ENCODE measurements at places on chromosomes 5 and 9.

- no peak for DNase-seq
These were observed 46.8 kb downstream of the APTX start for GRCh38 chr9:32954642-32955041.

- no peak for DNase-seq
These were observed 35.3 kb downstream of the CPEB4 start for GRCh38 chr5:173923218-173924095.

DNA sequence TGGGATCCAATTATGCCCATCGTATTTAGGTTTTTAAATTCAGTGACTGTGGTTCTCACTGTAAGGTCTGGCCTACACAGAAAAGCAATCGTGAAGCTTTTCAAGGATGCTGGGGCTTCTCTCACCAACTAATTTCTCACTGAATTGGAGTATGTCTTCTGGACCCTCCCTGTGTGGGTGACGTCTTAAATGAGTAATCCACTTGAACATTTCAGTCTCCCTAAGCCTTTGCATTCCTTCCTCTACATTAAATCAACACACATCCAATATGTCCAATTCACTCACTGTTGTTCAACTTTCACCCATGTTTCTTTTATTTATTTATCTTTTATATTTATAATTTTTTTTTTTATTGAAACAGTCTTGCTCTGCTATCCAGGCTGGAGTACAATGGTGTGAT, 12.5 kb upstream of the BTF3 start:
- no peak for DNase-seq

DNA sequence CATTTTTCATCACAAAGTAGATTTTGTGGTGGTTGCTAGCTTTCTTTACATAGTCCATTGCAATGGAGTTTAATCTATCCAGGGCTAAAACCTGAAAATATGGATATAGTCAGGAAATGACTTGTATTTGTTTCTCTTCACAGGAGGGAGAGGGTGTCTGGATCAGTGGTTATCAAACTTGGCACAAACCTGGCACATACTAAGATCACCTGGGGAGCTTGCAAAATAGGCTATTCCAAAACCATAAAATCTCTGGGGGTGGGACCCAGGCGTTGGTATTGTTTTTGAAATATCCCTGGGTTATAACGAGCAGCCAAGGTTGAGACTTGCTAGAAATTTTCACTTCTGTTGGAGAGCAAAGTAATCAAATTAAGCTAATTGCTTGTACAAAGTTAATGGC, 179.9 kb downstream of the PCSK1 start:
- DNase-seq = no peak

DNA sequence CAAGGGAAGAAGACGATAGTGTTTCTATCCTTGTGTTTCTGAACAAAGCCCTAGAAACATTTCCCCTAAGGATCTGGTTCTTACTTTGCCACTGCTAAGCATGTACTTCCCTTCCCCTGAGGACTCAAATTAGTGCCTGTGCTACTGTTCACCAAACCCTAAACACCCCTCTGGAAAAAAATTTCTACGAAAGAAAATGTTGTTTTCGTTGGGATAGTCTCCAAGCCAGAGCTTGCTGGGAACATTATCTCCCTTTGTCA, 294.6 kb downstream of the BNC2 start:
- DNase-seq = no peak

DNA sequence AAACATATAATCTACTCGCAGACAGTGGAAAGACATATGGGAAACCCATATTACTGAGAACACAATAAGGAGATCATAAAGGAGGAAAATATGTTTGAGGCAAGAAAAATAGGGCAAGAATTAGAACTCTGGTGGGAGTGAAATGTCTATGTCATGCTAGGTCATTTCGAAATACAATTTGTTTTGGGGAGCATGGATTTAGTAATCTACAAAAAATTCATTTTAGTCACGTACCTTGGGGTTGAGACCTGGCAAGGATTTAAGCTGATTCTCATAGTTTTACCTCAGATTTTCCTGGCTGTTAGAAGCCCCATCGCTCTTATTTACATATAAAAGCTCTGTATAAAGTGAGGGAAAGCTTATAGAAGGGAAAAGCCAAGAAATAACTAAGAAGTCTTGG, 11.5 kb upstream of the CSNK1G3 start:
- DNase-seq = no peak

DNA sequence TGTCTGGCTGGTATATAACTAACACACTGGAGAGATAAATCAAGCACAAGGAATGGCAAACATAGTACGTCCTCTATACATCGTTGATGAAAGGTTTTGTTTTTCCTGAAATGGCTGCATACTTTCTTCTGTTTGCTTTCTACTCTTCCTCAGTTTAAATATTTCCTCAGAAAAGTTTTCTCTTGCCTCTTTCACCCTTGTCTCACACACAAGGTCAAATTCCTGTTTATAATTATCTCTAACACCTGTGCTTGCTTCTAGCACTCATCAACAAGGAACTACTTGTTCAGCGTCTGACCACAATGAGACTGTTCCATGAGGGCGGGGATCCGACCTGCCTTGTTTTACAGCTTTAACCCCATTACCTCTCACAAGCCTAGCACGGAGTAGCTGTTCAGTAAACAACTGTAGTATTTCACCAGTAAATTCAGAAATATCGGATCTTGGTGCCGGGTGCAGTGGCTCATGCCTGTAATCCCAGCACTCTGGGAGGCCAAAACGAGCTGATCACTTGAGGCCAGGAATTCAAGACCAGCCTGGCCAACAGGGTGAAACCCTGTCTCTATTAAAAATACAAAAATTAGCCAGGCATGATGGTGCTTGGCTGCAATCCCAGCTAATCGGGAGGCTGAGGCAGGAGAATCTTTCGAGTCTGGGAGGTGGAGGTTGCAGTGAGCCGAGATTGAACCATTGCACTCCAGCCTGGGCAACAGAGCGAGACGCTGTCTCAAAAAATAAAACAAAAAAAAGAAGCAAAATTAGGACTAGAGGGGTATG, 37.0 kb downstream of the NR6A1 start:
- no peak for DNase-seq

DNA sequence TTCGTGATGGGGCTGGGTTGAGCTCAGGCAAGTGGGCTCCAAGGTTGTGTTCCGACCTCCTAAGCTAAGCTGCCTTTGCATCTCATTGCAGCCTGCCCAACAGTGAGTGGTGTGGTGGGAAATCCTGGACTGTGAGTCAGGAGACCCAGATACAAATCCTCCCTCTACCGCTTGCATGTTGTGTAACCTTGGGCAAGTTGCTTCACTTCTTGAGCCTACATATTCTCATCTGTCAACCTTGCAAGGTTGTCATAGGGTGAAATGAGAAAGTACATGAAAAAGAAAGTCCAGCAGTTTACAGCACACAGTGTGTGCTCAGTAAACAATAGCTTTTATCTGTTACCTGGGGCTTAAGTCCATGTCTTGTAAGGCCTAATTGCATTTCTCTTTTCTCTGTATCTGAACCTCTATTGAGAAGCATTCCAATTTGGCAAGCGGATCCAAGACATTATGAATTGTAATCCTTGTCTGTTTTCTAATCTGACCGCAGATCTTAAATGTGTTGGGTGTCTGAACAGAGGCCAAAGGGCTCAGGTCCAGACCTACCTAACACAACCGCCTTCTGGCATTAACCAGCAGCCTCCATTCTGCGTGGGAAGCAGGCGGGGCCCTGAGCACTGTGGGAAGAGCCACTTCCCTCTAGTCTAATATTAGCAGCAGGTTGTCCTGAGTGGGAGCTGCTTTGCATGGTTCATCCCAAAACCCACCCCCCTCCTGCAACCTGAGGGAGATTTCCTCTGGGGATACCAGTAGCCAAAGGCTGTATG, 1.8 kb upstream of the GALNT12 start:
- no peak for DNase-seq

- DNase-seq = no peak
These were observed 114.5 kb upstream of the RAPGEF1 start for GRCh38 chr9:131854334-131854733.

- DNase-seq = no peak
These were observed 97.9 kb downstream of the FSTL4 start for GRCh38 chr5:133514456-133514855.

- no peak for DNase-seq
These were observed 37.5 kb downstream of the NAA35 start for GRCh38 chr9:85978496-85978895.

DNA sequence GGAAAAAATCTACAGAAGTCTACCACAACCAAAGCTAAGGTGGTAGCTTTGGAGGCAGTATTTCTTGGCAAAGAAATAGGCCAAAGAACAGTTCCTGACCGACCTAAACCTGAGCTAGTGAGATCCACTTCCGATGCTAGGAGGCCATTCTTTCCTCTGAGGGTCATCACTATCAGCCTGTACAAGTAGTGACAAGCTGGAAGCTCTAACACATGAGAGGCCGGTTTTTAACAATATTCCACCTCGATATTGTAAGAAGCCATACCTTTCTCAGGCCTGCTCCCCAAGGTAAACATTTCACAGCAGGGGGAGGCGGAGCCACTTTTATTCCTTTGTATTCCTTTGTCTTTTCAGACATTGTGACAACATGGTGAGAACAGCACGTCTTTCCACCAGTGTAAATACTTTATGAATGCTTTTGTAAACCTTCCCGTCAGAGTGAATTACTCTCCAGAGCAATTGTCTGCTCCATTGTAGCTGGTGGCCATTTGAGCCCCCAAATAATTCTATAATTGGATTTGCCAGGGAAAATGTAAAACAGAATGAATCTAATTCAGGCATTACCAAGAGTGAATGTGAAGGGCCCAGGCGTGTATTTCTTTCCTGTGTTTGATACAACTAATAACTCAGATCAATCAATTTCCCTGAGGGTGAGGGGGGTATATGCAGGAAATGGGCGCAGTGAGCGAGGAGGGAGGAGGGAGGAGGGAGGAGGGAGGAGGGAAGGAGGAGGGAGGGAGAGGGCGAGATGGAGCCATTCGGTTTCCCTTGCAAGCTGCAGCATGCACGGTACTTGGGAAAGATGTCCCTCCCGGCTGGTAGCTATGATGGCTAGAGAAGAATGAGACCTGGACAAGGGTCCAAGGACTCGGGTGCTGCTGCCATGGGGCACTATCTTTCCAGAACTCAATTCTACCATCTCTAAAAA, 166.6 kb downstream of the CDK5RAP2 start:
- DNase-seq = no peak

GRCh38 chr5:133254803-133255202, 203.0 kb downstream of the HSPA4 start:
- no peak for DNase-seq

GRCh38 chr9:78858266-78858665, 561.3 kb downstream of the PSAT1 start:
- DNase-seq = no peak

DNA sequence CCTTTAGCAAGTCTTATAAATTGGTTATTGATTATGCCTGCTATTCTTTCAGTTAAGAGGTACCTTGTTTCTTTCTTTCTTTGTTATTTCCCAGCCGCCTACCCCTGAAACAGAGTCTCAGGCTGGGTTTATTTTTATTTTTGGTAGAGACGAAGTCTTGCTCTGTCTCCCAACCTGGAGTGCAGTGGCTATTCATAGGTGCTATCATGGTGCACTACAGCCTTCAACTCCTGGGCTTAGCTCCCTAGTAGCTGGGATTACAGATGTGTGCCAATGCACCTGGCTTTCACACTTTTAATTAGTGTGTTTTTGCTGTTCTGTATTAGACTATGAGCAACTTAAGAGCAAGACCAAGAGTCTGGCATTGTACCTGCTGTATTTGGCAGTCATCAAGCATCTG, 14.2 kb downstream of the MAML1 start:
- DNase-seq = no peak

DNA sequence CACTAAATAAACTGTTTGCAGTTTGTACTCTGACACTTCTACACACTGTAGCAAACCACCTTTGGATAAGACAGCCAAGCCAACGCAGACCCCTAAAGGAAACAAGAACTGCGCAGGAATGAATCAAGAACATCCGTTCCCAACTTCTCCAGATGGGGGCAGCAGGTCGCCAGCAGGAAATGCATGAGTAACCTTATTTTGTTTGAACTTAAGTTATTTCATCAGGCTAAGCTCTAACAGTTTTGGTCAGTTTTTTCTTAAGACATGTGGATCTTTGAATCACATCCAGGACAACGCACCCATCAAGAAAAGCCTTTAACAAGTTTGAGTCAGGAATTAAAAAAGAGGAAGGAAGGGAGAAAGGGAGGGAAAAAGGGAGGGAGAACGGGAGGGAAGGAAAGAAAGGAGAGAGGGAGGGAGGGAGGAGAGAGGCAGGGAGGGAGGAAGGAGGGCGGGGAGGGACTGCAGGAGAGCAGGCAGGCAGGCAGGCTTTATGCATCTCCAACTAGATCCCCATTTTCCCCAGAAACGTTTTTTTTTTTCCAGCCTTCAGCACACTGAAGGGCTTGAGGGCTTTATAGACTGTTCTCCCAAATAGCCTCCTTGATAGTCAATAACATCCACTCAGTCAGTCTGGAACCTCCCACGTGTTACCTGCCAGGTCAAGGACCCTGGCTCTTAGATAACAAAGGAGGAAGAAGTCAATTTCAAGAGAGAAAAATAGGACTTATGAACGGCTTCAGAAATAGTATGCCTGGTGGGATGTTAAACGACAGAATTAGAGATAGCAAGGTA, 22.2 kb downstream of the BHMT start:
- DNase-seq = peak; percentile 50

- DNase-seq = no peak
These were observed 35.5 kb downstream of the JAKMIP2 start for GRCh38 chr5:147746986-147747385.

GRCh38 chr5:86689103-86689729, 71.5 kb downstream of the COX7C start:
- no peak for DNase-seq

- no peak for DNase-seq
These were observed 18.2 kb upstream of the STK32A start for GRCh38 chr5:147216552-147217154.

GRCh38 chr5:139272471-139273321, 20.8 kb upstream of the MATR3 start:
- DNase-seq = peak; percentile 20

GRCh38 chr5:75199946-75200345, 36.7 kb downstream of the ANKRD31 start:
- DNase-seq = no peak

GRCh38 chr5:31007672-31008071, 185.8 kb upstream of the CDH6 start:
- no peak for DNase-seq

- DNase-seq = no peak
These were observed 1124.6 kb upstream of the ACO1 start for GRCh38 chr9:31259824-31260223.

GRCh38 chr5:78288246-78288645, 6.3 kb downstream of the AP3B1 start:
- DNase-seq = no peak

- no peak for DNase-seq
These were observed 579.3 kb downstream of the TLR4 start for GRCh38 chr9:118283488-118283887.
